ENCODE measurements at places on chromosomes 4 and X.

GRCh38 chr4:169143335-169143734, 127.4 kb downstream of the SH3RF1 start:
- no peak for DNase-seq

GRCh38 chr4:73729534-73730165, 10.7 kb upstream of the CXCL8 start:
- peak; percentile 79 for DNase-seq

- DNase-seq = no peak
Measured at GRCh38 chr4:182893047-182893446, 24.1 kb downstream of the DCTD start.

- no peak for DNase-seq
Measured at GRCh38 chr4:41307638-41308037, 50.9 kb downstream of the UCHL1 start.

GRCh38 chrX:63350465-63350877, 661 bp downstream of the SPIN4 start:
- DNase-seq = peak; percentile 0

GRCh38 chrX:68060506-68061205, 372.6 kb downstream of the OPHN1 start:
- DNase-seq = peak; percentile 65

GRCh38 chrX:99371976-99372595, 1038.0 kb downstream of the PCDH19 start:
- DNase-seq = no peak

DNA sequence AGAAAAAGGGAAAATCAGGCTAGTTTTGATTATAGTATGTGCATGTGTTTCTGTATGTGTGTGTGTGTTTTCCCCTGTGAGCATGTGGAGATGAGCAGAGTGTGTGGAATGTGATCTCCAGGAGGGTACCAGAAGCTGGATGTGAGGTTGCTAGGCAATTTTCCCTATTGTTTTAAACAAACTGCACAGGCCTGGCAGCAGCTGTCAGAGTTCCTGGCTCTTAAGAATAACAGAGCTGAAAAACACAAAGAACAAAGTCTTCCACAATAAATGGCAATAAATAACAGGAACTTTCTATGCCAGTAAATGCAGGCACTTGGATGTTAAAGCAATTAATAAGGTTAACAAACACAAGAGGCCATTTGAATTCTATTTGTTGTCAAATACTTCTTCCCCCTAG, 344.6 kb upstream of the CTSO start:
- no peak for DNase-seq

- DNase-seq = no peak
Measured at GRCh38 chr4:71472946-71473345, 134.1 kb downstream of the SLC4A4 start.

DNA sequence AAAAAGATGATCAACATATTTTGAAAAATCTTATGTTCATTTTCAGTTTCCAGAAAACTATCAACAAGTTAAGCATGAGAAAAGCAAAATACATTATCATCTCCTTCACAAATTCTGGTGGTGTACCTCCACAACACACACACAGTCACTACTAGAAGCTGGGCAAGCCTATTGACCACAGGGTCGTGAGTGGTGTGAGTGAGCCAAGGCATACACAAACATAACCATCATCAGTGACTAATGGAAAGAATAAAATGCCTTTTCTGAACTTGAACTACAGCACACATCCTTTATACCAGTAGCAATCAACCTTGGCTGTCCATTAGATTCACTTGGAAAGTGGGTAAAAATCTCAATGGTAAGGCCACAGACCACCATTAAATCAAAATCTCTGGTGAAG, 180.2 kb downstream of the FAM47B start:
- no peak for DNase-seq

- no peak for DNase-seq
Measured at GRCh38 chr4:103073792-103074438, 2.6 kb downstream of the SLC9B2 start.

GRCh38 chr4:75726577-75726976, 2.2 kb downstream of the USO1 start:
- no peak for DNase-seq

DNA sequence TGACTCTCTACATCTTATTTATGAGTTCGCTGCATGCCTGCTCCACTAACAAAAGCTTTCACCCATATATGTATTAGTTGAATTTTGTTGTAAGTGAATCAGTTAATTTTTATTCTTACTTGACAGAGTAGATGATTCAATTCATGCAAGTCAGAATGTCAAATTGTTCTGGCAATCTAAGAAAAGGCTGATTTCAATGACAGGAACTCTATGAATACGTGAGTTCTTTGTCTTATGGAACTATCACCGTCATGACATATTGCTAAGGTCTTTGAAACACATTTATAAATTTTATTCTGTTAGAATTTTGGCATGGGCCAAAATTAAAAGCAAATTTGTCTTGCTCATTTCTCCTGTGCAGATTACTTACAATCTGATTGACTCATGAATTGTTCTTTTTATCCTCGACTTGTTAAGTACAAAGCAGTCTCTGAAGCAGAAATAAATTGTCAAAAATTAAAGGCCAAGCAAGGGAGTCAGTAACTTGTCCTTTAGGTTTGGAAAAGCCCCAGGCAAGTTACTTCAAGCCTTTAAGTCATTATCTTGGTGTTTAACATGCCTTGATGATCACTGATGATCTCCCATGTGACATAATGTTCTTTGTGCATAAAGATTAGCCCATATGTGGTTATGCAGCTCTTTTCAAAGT, 89.0 kb upstream of the GC start:
- DNase-seq = no peak

GRCh38 chr4:159193046-159193620, 90.3 kb downstream of the RAPGEF2 start:
- DNase-seq = no peak

DNA sequence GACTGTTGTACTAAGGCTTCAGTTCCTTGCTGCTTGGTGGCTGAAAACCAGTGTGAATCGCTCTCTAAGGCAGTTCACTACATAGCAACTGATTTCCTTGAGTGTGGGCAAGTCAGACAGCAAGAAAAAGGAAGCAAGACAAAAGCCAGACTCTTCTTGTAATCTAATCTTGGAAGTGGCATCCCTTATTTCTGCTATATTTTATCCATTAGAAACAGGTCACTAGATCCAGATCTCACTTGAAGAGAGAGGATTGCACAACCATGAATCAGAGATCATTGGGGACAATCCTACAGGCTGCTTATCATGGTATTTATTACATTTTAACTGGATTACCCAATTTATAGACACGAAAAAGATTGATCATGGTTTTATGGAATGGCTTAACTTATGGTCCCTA, 684.5 kb downstream of the GRID2 start:
- DNase-seq = no peak

DNA sequence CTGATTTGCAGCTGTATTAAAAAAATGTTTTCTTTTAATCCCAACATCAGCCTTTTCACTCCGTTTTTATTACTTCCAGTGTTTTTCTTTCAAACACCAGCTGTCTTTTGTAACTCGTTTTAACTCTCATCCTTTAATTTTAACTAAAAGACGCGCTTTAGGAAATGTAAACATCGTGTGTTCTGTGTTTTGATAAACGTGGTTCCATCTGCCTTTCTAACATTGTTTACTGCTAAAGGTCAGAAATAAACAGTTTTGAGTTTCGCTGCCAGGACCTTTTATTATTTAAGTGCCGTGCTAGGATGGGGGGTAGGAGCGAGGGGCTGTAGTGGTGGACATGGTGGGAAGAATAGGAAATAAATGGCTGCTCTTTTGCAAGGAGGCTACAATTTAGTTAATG, 1.5 kb downstream of the N4BP2 start:
- DNase-seq = no peak

DNA sequence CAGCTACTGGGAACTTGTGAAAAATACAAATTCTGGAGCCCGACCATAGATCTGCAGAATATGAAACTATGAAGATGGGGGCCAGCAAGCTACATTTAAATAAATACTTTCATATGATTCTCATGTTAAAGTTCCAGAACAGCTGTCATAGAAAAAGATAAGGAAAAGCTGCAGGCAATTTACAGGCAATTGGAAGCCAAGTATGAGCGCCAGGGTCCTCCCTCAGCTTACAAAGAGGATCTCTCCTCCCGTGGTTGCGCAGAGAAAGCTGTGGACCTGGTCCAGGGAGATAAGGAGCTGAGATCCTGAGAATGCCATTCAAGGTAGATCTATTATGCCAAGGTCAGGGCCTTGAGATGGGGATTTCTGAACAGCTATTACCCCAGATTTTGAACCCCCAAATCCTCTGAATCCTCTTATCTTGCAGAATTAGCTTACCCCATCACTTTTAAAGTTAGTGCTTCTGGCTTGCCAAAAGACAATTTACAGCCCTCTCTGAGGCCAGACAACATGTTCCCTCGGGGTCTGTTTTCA, 25.6 kb upstream of the FRAS1 start:
- no peak for DNase-seq

DNA sequence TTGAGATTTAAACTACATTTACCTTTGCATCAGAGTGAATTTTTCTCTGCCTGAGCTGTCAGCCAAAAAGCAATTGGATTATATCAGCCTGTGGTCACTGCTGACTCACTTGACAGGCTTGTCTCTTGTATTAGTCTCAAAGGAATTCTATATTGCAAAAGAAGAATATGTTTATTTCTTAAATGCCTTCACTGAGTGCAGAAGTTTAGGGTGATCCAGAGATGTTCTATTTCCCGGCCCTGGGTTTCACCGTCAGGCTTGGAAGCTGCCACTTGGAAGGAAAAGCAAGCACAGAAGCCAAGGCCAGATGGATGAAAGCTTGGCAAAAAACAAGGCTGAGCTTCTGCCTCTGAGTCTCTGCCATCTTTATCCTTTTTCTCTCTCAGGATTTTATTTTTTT, 80.9 kb downstream of the FAM114A1 start:
- no peak for DNase-seq

GRCh38 chr4:105859233-105859632, 36.0 kb upstream of the NPNT start:
- no peak for DNase-seq

- peak; percentile 79 for DNase-seq
Measured at GRCh38 chr4:85928775-85929591, 430.9 kb downstream of the MAPK10 start.

DNA sequence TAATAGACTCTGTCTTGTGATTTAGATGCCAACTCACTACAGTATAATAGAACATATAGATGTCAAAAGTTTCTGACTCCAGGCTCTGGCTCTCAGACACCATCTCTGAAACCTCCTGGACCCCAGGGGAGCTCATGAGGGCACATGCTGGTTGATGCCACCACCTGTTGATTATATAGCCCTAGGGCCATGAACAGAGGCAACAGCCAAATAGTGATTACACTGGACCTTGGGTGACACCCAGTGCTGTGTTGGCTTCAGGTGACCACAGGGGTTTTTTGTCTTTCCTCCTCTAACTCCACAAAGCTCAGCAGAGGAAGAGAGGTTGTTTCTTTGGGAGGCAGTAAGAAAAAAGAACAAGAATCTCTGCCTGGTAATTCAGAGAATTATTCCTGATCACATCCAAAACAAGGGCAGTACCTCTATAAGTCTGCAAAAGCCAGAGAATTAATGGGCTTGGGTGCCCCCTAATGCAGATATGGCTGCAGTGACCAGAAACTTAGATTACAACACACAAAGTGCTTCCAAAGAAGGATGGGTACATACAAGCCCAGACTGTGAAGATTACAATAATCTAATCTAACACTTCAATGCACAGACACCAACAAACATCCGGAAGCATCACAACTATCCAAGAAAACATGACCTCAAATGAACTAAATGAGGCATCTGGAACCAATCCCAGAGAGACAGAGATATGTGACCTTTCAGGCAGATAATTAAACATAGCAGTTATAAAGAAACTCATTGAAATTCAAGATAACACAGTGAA, 1920.6 kb downstream of the ARAP2 start:
- DNase-seq = no peak

GRCh38 chr4:25725870-25726269, 70.2 kb downstream of the SLC34A2 start:
- no peak for DNase-seq
